ENCODE measurements at places on chromosomes 2 and 18. TPM values are rescaled to one million over a fixed set of nuclear protein-coding genes. Genes with fewer than 3 reads are reported as not detected.

Gene DTNA
- total RNA-seq: 1.3 TPM

Gene LRATD1
- total RNA-seq: 227 TPM

Gene TMEM182
- 3.8 TPM for total RNA-seq

Gene YWHAQ
- total RNA-seq: 246 TPM

Gene MIB1
- total RNA-seq: 23.4 TPM

Gene C1GALT1C1L
- total RNA-seq: 0.27 TPM

Gene OSBPL6
- total RNA-seq: 0.72 TPM

Gene C2orf78
- total RNA-seq: not detected

Gene RAB6C
- total RNA-seq: 0.08 TPM

Gene ALLC
- not detected for total RNA-seq

GRCh38 chr18:12882453-12883371 lies 1.3 kb downstream of the PTPN2 start:
- peak overlapping the region; percentile 59 for H3K4me3 ChIP-seq
- peaks cover 4% of the 10 kb centered on the region for H3K4me1 ChIP-seq
- H3K27me3 ChIP-seq: no peaks in the 10 kb centered on the region
- no peak for DNase-seq
- peak overlapping the region; percentile 98 for H3K27ac ChIP-seq

GRCh38 chr2:218036371-218036770 lies 32.7 kb upstream of the RUFY4 start:
- no peaks in the 10 kb centered on the region for H3K27me3 ChIP-seq
- no peaks in the 10 kb centered on the region for H3K36me3 ChIP-seq
- H3K4me3 ChIP-seq: no peak overlapping the region
- DNase-seq: no peak

GRCh38 chr18:2480536-2480935 lies 90.8 kb downstream of the METTL4 start:
- no peaks in the 10 kb centered on the region for H3K4me1 ChIP-seq
- no peak for DNase-seq
- H3K36me3 ChIP-seq: no peaks in the 10 kb centered on the region
- no peak overlapping the region for H3K27ac ChIP-seq

GRCh38 chr2:10389573-10389972 lies 58.6 kb downstream of the ODC1 start:
- no peak overlapping the region for H3K4me3 ChIP-seq
- no peaks in the 10 kb centered on the region for H3K36me3 ChIP-seq
- peaks cover 12% of the 10 kb centered on the region for H3K4me1 ChIP-seq
- DNase-seq: no peak
- H3K27me3 ChIP-seq: no peaks in the 10 kb centered on the region

DNA sequence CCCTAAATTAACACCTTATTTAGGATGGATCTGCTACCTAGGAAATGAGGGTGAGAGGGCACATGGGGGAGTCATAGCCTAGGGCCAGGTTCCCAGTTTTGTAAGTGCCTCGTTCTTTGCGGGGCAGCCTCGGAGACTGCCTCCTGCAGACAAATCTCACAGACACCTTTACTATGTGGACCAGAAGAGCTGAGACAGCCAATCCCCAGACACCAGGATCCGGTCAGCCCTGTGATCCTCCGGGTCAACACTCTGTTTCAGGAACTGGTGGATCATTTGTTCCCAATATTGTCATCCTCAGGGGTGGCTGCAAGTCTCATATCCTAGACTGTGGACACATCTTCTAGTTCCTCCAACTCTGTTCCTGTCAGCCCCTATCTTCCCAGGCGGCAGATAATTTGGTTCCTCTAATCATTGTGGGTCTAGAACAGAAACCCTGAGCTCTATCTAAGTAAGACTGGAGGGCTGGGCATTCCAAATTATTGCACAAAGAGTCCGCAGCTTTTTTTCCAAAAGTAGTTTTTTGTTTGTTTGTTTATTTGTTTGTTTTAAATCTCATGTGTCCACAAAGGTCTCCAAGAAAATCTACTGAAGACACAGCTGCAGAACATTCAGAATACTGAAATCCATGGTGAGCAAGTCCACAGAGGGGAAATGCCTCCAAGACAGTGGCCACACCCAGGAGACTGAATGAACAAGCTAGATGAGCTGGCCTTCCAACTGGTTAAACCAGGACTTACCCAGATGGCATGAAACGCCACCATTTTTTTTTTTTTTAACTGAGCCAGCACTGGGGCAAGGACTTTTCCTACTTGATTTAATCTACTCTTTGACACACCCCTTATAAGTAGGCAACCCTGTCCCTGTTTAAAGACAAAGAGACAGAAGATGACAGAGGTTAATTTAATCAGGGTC lies 6.2 kb upstream of the GDF7 start:
- no peaks in the 10 kb centered on the region for H3K36me3 ChIP-seq
- H3K27ac ChIP-seq: no peak overlapping the region
- no peak overlapping the region for H3K4me3 ChIP-seq
- peaks cover 5% of the 10 kb centered on the region for H3K4me1 ChIP-seq

DNA sequence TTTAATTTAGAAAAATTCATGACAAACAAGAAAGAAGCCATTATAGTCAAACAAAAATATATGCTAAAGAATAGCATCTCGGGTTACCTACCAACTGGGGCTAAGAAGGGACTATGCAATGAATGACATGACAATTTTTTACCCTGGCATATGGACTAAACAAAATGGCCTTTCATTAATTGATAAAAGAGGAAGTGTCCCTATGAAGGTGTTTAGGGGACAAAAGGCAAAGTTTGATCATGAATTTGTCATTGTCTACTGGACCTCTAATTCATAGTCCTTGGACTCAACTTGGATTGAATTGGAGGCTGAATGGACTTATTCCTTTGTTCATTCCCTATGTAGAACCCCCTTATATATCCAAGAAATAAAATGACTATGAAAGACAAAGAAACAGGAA lies 12.7 kb downstream of the MAIP1 start:
- H3K36me3 ChIP-seq: peaks cover 10% of the 10 kb centered on the region
- no peak for DNase-seq
- no peak overlapping the region for H3K4me3 ChIP-seq
- H3K27me3 ChIP-seq: no peaks in the 10 kb centered on the region
